ENCODE measurements at places on chromosomes 3 and 15.

- no peak for DNase-seq
Observed at GRCh38 chr15:51267051-51267702, 71.2 kb downstream of the CYP19A1 start.

DNA sequence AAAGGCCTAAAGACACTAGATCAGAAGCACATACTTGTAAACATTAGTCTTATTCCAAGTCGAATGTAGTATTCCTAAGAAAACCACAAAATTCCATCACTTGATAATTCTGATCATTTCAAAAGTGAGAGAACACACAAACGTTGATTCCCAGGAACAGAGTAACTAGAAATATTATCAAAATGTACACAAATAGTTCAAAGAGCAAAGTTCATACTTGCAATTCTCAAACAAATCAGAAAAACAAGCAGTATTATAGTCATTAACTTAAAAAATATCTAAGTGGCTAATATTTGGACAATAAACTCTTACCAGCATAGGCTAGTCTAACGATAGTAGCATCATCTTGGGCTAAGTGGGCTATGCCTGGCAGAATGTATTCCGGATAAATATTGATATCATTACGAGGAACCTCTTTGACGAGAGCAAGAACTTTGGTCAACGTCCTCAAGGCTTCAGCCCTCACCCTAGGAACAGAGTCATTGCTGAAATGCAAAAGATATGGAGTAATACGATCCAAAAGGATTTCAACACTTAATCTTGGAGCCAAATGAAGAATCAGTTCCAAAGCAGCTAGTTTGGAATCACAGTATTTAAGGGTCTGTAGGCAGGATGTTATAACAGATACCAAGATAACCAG is 13.3 kb downstream of the PIK3R4 start:
- no peak for DNase-seq

GRCh38 chr3:161700998-161701397 is 204.4 kb downstream of the OTOL1 start:
- DNase-seq: no peak

- DNase-seq: no peak
Observed at GRCh38 chr3:71504250-71505036, 79.1 kb downstream of the FOXP1 start.

GRCh38 chr3:24566927-24567326 is 72.3 kb upstream of the THRB start:
- DNase-seq: no peak
